ENCODE measurements at places on chromosomes 16 and 17. TPM values are rescaled to one million over a fixed set of nuclear protein-coding genes. Genes with fewer than 3 reads are reported as not detected.

The MINK1 gene
- total RNA-seq, result 117 TPM

GRCh38 chr17:57662041-57662440, 83.1 kb downstream of the CCDC182 start:
- no peak for DNase-seq

GRCh38 chr16:86075488-86075785, 176.5 kb downstream of the IRF8 start:
- no peak for DNase-seq

The CACNA1H gene
- total RNA-seq, result 41.8 TPM

GRCh38 chr17:13698832-13699231, 97.1 kb upstream of the HS3ST3A1 start:
- DNase-seq, result no peak

DNA sequence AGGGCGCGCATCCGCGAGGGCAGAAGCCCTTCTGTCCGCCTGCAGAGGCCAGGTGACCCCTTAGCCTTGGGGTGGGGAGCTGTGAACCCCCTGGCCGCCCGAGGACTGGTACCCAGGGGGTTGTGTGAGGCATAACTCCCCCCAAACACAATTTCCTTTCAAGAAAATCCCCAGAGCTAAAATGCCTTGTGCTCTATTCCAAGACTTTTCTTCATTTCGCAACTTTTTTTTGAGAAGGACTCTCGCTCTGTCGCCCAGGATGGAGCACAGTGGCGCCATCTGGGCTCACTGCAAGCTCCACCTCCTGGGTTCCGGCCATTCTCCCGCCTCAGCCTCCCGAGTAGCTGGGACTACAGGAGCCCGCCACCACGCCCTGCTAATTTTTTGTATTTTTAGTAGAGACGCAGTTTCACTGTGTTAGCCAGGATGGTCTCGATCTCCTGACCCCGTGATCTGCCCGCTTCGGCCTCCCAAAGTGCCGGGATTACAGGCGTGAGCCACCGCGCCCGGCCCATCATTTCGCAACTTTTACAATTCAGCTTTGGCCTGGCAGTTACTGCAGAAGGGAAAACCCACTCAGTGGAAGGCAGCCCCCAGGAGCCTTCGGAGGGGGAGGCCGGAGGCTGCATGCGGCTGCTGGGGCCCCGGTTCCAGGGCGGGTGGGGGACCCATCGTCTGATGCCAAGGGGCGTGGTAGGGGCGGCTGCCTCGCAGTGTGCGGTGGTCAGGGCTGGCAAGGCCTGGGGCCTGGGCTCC, 963 bp upstream of the APRT start:
- no peak for DNase-seq

DNA sequence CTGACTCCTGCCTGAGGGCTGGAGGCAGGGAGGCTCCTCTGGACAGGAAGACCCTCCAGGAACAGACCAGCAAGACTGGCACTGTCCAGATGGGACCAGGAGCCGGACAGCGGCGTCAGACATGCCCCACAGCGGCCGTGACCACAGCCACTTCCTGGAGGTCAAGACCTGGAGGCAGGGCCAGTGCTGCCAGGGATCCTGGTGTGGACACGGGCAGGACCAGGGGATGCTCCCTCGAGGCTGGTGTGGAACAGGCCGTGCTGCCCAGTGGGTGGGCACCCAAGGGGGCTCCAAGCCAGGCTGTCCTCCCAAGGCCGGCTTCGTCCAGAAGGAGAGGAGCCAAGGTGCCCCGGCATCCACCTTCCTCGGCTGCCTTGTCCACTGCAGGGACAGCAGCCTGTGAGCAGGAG, 4.5 kb upstream of the CCDC57 start:
- no peak for DNase-seq

DNA sequence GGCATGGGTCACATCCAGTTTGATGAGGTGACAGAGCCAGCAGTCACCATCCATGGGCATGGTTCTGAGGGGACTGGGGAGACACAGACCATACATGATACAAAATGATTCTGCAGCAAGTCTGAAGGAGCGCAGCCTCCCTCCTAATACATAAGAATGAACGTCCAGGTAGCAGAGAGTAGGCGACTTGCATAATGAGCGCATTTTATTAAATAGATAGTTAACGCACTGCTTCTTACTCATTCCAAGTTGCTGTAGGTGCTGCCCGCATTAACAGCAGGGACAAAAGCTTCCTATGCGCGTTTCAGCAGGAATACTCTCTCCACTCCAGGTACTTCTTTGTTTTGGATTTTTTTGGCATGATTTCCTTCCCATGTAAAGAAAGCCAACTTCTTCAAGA, 73.8 kb downstream of the SLC5A11 start:
- DNase-seq, result no peak

- DNase-seq, result no peak
Measured at GRCh38 chr17:45129940-45130680, 2.2 kb downstream of the PLCD3 start.

- DNase-seq, result no peak
Measured at GRCh38 chr17:35612924-35613521, 25.9 kb downstream of the AP2B1 start.

- no peak for DNase-seq
Measured at GRCh38 chr17:78674156-78674555, 97.0 kb upstream of the DNAH17 start.

The MRM1 gene
- 5.4 TPM for total RNA-seq

GRCh38 chr16:82699260-82699659, 72.5 kb downstream of the CDH13 start:
- DNase-seq, result no peak

The RTN4RL1 gene
- 0.20 TPM for total RNA-seq

- no peak for DNase-seq
Measured at GRCh38 chr17:1110862-1111598, 68.8 kb downstream of the ABR start.

- no peak for DNase-seq
Measured at GRCh38 chr16:83928341-83929055, 24.5 kb upstream of the OSGIN1 start.

DNA sequence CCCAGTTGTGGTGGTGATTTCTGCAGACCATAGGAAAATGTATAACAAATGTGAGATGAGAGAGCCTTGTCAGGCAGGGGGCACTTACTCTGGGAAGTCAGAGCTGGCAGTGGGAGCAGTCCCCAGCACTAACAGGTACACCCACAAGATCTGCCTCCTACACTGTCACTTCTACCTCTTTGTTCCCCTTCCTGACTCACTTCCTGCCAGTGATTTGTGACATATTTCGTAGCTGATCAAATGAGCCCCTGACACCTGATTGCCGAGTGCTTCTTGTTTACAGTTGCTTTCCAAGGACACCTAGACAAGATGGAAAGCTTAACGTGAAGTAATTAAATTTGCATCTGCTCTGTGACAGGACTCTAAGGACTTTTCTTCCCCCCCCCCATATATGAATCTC, 40.5 kb downstream of the FTO start:
- DNase-seq, result no peak

The SLC7A6OS gene
- 23.3 TPM for total RNA-seq

GRCh38 chr16:20704281-20704680, 6.8 kb upstream of the ACSM1 start:
- no peak for DNase-seq

Measured in mesothelial cell of epicardium (in vitro differentiated cells).